Stimulated activated CD8-positive, alpha-beta memory T cell treated with anti-CD3 and anti-CD28 coated beads, Interleukin-15, amount 100 ng/mL, for 1 hour (primary cell): ENCODE measurements at places on chromosomes 7 and 10.

DNA sequence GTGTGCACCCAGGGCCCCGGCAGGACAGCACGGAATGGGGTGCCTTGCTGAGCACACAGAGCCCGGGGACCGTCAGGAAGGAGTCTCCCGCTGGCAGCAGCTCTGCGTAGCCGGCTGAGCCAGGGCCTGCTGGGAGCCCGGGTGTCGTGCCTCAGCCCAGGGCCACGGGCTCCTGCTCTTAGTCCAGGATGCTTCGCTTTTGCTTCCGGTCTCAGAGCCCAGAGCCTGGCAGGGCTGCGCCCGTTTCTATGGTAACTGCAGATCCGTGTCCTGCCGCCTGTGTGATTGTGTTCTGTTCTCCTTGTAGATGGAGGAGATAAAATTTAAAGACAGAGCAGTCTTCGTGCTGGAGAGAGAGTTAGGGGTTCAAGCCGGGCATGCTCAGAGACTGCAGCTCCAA is 53.7 kb upstream of the DPYSL4 start:
- no peak for DNase-seq

DNA sequence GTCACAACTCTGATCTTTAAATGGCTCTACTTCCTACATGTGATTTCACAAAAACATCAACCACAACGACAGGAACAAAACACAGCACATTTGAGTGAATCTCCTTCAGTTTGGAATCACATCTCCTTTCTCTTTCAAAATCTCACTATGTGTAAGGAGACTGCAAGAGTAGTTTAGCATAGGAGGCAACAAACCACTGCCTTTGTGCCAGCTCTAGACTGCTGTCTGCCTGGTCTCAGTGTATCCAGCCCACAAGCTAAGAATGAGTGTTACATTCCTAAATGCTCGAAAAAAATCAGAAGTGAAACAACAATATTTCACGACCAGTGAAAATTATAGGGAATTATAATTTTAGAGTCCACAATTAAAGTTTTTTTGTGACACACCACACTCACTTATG is 217.0 kb upstream of the STEAP4 start:
- no peak for DNase-seq

DNA sequence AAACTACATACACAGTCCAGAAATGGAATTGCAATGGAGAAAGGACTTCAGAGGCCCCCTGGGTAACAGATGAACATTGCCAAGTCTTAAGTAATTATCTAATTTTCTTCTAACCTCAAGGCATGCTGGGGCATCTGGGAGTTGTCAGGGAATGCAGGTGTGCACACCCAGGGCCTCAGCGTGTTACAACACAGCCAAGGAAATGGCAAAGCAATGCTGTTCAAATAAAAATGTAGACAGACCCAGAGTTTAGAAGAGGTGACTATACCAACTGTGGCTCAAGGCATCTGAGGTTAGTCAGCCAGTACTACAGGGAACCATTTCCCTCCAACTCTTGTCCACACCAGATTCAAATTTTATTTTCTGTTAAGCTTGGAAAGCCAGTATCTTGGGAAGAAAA is 73.6 kb downstream of the CCDC3 start:
- DNase-seq = no peak

DNA sequence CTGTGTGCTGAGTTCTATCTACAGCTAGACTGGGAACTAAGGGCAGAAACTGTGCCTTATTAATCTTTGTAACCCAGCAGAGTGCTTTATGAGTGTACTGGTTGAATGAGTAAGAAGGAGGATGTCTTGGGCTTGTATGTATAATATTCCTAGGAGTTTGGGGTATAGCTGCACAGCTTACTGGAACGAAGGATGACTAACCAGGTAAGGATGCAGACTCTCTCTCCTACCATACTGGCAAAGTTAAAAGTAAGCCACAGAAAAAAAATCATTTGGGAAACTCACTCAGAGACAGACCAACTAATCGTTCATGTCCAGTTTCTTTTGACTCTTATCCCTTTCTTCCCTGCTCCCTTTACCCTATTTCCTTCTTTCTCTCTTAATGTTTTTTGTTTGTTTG is 1.4 kb upstream of the DHTKD1 start:
- no peak for DNase-seq

DNA sequence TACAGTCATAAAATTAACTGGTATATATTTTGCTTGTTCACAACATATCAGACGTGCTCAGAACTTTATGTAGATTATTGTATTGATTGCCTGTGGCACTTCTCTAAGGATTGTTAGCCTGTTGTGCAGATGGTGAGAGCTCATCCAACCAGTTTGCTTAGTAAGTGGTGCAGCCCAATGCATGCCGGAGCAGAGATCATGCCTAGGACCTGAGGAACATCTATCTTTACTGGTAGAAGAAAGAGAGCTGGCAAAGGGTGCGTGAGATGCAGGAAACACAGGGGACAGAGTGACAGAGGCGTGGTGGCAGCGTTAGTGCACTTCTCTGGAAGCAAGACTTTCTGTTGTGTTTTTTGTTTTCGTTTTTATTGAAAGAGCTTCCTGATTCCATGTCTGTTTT is 35.9 kb downstream of the CCM2 start:
- no peak for DNase-seq

DNA sequence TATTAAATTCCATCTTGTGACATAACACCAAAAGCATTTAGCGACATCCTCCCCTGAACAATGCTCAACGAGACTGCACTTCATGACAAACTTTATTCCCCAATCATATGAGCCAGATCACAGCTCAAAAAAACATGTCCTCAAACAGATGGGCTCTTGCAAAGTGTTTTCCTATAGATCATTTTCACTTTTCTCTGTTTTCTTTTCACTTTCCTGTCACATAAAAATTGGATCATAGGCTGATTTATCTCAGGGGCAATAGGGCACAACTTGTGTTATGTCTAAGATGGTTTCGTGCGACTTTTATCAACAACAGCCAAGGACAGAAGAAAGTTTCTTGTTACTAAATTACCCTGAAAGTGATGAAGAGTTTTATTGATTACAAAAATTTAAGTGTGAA is 206.1 kb downstream of the WDR11 start:
- DNase-seq = no peak

GRCh38 chr10:33917069-33917780 is 582.8 kb upstream of the NRP1 start:
- DNase-seq = no peak

GRCh38 chr7:149495785-149496641 is 1.6 kb downstream of the ZNF746 start:
- no peak for DNase-seq

- no peak for DNase-seq
Measured at GRCh38 chr10:2077231-2077630, 339.9 kb upstream of the ADARB2 start.

DNA sequence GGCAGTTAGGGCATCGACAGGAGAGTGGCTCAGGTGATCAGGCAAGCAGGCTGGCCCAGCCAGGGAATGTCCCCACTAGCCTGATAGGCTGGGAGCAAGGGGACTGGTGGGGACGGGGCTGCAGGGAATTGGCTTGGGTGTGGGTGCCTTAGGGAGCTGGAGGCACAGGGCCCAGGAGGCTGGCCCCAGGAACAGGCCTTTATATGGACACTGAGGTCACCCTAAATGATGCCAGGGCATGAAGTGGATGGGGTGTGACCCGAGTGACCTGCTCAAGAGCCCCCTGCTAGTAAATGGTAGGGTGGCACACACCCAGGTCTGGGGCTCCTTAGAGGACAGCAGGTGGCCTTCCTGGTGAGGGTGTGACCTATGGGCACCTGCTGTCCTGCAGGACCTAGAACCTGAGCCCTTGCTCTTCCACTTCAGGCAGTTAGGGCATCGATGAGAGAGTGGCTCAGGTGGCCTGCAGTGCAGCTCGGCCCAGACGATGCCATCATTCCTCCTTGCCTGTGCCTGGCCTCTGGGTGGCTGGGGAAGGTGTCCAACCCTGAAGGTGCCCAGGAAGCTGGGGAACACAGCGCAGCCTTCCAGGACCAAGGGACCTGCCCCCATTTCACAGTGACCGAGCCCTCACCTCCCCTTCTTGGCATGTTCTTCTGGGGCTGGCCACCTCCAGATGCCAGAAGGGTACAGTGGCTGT is 51.7 kb upstream of the LEP start:
- DNase-seq = no peak

DNA sequence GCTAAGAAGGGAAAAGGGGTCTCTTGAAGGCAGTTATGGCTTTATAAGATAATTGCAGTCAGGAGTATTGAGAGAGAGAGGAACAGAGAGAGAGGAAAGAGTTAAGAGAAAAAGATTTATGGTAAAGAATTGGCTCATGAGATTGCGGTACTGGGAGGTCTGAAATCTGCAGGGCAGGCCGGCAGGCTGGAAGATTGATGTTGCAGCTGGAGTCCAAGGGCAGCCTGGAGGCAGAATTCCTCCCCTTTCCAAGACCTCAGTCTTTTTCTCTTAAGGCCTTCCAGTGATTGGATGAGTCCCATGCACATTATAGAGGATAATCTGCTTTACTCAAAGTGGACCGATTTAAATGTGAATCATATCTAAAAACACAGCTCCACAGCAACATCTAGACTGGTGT is 68.4 kb downstream of the HACD1 start:
- no peak for DNase-seq

- DNase-seq = no peak
Measured at GRCh38 chr10:47016564-47016963, 105.3 kb downstream of the PTPN20 start.

GRCh38 chr7:47678641-47679380 is 96.9 kb upstream of the TNS3 start:
- no peak for DNase-seq

DNA sequence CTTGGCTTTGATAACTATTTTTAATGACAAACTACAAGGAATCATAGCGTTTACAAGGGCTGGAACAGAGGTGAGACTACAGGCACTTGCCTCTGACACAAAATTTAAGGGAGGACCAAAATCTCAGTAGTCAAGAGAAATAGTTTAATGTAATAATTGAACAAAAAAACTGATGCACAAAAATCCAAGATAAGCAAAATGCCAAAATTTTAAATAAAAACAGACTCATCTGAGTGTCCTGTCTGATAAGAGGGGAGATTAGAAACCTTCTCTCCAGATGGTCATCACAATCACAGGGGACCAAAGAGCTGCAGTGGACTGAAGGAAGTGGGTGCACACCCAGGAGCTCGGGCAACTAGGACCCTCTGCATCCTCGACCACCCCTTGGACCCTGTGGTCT is 70.5 kb downstream of the PARD3 start:
- DNase-seq = no peak

GRCh38 chr7:159204664-159205063 is 60.0 kb upstream of the VIPR2 start:
- DNase-seq = no peak

- DNase-seq = no peak
Measured at GRCh38 chr7:119472408-119473038, 800.5 kb upstream of the KCND2 start.

DNA sequence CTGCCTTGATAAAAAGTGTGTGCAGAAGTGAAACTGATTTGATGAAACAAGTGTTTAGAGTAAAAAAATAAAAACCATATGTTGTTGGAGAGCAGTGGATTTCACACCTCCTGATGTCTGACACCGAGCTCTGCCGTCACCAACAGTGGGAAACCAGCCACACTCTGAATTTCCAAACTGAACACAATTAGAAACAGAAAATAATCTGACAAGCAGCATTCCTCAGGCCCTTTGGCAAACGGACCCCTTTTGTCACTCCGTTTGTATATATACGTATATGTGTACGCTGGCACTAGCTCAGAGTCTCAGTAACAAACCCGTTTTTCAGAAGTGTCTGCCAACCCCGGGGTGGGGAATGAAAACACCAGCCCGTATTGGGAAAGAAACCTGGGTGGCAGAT is 32.4 kb downstream of the TACC2 start:
- DNase-seq = no peak

DNA sequence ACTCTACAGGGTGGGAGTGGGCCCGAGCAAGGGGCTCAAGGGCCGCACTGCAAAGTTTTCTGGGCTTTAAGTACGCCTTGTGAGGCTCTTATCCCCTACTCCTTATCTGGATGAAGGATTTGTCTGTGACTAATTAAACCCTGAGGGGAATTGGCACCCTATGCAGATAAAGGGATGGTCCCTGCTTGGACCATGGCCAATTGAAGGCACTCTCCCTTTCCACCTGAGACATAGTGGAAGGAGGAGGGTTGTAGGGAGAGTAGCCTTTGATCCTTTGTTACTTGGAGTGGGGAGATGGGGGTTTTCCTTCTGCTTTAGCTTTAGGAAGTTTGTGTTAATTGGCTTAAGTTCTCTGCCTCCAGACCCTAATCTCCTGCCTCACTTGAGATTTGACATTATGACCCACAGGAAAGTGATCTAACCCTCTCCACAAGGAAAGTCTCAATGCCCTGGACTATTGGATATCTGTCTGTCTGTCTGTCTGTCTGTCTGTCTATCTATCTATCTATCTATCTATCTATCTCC is 1158.8 kb upstream of the SORCS1 start:
- DNase-seq = no peak

DNA sequence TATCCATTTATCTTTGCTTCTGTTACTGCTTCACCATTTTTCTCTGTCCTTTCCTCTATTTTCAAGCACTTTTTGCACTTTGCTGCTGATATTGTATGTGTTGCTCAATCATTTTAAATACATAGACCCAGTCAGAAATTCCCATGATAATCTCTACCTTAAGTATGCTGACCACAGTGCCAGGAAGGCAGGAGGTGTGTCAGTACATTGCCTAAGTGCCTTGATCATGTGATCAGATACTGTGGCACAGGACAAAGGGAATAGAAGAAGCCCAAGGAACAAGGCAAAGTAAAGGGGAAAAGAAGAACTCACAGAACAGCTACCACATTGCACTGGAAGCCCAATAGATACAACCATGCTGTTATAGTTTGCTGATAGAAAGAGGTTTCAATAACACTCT is 53.7 kb upstream of the CD36 start:
- no peak for DNase-seq

DNA sequence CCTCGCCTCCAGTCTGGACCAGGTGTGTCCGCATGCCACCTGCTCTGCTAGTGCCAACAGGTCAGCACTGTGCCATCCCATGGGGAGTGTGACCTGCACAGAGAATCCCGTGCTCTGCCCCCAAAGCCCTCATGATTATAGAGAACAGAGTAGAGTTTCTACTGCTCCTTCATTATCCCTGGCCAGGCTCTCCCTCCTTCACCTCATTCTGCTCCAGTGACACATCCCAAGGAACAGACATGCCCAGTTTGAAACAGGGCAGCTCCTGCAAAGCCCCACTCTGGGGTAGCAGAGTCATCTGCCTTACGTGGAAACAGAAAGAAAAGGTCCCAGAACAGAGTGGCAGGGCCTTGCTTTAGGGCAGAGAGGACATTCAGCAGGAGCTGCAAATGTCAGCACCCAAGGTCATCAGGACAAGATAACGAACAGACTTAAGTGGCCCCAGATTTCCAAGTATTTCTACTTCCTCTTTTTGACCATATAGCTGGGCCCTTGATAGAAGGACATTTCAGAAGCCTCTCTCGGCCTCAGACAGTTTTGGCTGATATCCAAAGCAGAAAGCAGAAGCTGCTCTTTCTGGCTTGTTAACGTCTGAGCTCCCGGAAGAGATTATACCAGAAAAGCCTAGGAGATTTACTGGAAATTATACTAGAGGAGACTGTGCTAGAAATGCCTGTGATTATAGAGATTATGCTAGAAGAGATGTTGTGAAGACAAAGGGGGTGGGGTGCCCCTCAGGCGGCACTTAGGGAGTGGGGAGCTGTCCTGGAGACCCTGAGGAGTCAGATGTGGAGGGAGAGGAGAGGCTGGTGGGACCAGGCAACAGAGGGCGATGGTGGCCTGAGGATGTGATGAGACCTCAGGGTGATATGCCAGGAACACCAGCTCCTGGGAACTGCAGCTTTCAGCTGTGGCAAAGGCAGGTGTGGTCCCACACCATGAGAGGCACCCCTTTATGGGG is 12.6 kb downstream of the TMEM176B start:
- DNase-seq = no peak
